Activated CD8-positive, alpha-beta memory T cell treated with anti-CD3 and anti-CD28 coated beads for 1 hour (primary cell): ENCODE measurements at places on chromosomes 4 and X.

DNA sequence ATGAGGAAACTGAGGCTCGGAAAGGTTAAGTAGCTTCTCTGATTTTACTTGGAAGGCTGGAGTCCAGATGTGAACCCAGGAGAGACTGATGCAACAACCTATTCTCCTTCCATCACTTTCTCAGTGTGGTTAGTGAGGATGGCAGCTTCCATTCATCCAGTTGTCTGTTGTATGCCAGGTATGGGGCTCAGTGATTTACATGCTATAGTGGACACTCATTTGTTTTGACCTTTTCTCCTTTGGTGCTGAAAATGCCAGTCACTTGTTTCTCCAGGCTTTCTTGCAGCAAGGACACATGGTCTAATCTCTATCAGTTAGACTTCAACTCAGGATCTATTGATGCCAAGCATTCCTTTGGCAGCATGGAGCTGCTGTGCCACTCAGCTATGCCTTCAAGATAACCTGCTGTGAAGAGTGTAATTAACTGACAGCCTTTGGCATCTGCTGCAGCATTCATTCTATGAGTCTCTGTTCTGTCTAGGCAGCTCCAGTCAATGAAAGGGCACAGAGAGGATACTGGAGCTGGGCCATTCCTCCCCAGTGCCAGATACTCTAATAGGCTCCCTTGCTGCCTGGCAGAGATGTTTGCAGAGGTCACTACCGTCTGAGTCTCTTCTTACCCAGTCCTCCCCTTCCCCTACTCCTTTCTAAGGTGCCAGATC is 11.0 kb upstream of the CWH43 start:
- no peak for DNase-seq

DNA sequence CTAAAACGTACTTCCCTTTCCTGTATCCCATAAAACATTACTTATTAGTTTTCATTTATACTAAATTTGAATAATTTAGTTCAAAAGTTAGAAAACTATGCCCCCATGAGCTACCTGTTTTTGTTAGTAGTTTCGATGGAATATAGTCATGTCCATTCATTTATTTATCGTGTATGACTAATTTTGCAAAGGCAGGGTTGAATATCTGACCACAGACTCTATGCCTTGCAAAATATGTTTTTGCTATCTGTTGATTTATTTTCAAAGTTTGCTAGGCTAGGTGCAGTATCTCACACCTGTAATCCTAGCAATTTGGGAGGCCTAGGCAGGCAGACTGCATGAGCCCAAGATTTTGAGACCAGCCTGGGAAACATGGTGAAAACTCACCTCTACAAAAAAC is 78.4 kb downstream of the PDS5A start:
- no peak for DNase-seq

- no peak for DNase-seq
These were observed 442.4 kb upstream of the BOD1L1 start for GRCh38 chr4:14069886-14070285.

DNA sequence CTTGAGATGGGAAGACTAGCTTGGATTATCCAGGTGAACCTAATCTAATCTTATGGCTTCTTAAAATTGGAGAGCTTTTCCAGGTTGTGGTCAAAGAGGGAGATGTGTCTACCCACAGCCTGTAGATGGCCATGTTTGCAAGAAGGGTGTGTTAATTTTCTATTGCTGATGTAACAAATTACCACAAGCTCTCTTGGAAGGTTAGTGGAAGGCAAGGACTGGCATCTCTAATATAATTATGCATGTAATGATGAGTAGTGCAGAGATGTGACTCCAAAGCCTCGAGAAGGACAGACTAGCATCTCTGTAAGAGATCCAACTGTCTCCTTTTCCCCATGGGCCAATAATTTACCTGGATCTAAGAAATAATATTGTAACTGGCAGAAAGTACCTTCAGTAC is 3.2 kb upstream of the ADH1B start:
- no peak for DNase-seq

GRCh38 chr4:168394556-168394955 is 76.0 kb upstream of the DDX60 start:
- DNase-seq, result no peak

DNA sequence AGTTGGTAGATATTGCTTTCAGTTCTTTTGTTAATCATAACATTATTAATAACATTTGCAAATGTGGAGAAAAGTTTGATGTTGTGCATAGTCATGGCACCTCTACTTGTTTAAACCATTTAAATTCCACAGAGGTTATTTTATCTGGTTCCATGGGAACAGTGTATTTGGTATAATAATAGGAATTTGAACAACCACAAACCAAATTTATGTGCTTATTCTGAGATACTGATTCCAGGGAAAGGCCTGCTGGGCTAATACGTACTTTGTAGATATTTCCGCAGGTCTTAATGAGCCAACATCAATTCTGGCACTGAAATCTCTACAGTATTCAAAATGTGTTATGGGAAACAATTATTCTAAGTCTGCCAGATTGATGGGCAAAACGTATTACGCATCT is 319.0 kb downstream of the DKK2 start:
- DNase-seq, result no peak

DNA sequence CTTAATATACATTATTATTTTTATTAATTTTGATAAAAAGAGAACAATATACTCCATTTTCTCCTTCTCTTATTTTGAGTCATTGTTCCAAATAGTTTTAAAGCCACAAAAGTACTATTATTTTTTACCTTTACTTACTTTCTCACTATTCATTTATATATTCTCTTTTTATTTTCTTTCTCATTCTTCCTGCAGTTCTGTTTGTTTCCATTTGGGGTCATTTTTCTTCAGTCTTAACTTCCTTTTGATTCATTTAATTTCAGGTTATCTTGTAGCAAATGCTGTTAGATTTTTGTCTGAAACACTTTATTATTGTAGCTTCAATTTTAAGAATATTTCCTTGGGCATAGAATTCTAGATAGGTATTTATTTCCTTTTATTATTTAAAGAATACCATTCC is 438.6 kb upstream of the EPHA5 start:
- no peak for DNase-seq

DNA sequence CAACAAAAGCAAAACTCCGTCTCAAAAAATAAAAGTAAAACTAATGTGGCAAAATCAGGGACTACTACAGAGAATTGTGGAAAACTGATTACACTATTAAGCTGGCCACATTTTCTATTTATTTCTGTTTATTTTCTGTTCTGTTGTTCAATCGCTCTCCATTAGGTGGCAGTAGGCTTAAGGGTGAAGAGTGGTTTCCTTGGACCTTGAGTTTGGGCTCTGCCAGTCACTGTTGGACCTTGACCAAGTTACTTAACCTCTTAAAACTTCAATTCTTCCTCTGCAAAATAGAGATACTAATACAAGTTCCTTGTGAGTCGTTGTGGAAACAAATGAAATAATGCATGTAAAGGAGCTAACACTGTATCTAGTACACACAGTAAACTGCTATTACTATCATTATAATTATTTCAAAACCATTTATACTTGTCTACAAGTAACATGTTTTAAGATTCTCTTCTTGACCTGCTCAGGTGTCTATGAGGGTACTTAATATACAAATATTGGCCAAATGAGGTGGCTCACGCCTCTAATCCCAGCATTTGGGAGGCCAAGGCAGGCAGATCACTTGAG is 15.2 kb downstream of the HSD17B11 start:
- no peak for DNase-seq

DNA sequence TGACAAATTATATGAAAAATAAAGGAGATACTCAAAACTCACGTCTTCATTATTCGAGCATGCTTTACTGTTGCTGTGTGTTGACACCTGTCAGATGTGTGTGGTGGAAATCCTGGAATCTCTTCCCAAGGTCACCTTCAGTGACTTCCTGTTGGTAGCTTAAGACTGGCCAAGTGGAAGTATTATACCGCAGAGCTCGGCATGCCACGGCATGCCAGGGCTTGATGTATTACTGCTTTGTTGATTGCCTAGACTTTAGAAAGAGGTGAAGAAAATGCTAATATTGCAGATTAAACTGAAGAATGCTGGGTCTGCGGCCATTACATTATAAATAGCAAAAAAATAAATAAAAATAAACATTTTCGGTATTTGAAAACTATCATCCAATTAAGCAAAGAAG is 4.6 kb downstream of the TREX2 start:
- DNase-seq, result no peak

GRCh38 chrX:53713987-53714579 is 27.6 kb upstream of the HUWE1 start:
- no peak for DNase-seq

DNA sequence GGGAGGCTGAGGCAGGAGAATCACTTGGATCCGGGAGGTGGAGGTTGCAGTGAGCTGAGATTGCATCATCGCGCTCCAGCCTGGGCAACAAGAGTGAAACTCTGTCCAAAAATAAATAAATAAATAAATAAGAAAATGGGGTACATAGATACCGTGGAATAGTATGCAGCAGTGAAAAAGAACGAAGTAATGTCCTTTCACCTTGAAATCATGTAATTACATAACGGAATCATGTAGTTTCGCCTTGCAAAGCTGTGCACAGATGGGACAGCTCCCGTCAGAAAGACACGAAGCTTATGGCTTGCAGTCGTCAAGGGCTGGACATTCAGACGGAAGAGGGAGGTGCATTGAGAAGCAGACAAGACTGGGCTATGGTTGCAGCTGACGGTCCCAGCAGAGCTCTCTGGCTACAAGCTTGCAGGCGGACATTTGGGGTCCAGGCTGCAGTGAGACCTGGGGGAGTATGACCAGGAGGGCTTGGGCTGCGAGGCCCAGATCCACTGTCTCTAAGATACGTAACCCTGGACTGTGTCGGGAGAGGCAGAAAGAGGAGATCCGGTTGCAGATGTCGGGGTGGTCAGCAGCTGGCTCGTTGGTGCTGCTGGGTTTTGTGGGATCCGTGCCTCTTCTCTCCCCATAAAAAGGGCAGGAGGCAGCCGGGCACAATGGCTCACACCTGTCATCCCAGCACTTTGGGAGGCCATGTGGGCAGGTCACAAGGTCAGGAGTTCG is 6.2 kb upstream of the P2RY8 start:
- DNase-seq, result no peak

- no peak for DNase-seq
These were observed 89.5 kb upstream of the CITED1 start for GRCh38 chrX:72395237-72395636.

- DNase-seq, result no peak
These were observed 1382.9 kb downstream of the FAM133A start for GRCh38 chrX:95056901-95057300.

- no peak for DNase-seq
These were observed 4.8 kb downstream of the ADD1 start for GRCh38 chr4:2848449-2848848.

DNA sequence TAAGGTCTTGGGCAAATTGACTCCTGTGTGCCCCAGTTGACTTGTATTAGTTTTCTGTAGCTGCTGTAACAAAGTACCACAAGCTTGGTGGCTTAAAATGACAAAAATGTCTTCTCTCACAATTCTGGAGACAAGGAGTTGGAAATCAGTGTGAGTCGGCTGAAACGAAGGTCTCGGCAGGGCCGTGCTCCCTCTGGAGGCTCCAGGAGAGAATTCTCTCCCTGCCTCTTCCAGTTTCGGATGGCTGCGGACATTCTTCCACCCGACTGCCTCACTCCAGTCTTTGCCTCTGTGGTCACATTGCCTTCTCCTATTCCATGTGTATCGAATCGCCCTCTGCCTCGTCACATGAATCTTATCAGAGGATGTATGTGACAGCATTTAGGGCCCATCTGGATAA is 66.0 kb upstream of the PHOX2B start:
- no peak for DNase-seq

DNA sequence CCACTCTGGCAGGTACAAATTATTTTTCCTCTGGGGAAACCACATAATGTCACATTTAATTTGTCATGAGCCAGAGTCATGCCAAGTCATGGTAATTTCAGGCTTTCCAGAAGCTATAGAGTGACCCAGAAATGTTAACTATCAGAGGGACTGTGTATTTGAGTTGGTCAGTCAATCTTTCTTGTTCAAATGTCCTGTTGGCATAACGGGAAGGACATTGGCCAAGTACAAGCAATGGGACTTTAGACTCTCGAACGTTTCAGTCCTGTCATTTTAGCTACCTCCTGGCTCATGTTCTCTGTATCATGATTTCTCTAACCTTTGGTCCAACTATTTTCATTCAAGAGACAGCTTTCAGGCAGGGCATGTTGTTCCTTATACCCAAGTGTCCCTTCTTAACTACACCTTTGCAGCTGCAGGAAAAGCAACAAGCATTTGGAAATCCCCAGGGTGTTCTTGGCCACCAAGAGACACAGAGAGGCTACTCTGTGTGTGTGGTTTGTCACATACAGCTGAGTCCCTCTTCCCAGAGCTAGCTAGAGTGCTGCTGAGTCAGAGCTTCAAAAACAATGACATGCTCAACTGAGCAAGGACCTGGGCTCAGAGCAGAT is 142.6 kb downstream of the EGF start:
- DNase-seq, result no peak

DNA sequence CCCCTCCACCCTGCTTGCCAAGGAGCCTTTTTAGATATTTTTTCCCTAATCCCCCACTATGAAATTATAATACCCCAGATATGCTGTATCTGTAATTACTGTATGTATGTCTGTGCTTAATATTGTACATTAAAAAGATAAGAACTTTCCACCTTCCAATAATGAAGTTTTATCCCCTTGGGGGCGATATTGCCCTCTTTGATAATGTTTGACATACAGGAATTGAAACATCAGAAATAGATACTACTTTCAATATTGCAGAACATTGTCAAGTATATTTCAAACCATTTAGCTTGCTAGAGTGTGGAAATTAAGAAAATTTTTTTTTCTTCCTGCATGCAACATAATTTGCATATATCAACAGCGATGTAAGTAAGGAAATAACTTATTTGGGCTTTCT is 58.9 kb downstream of the NAF1 start:
- no peak for DNase-seq

GRCh38 chr4:6773106-6773505 is 9.4 kb upstream of the KIAA0232 start:
- DNase-seq, result no peak

DNA sequence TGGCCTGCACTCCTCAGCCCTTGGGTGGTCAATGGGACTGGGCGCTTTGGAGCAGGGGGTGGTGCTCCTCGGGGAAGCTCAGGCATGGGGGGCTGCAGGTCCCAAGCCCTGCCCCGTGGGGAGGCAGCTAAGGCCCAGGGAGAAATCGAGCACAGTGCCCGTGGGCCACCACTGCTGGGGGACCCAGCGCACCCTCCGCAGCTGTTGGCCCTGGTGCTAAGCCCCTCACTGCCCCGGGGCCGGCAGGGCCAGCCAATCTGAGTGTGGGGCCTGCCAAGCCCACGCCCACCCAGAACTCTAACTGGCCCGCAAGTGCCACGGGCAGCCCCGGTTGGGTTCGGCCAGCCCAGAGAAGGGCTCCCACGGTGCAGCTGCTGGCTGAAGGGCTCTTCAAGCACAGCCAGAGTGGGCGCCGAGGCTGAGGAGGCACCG is 30.9 kb upstream of the IL15 start:
- DNase-seq, result no peak

GRCh38 chrX:118497180-118497818 is 1.7 kb downstream of the DOCK11 start:
- no peak for DNase-seq

DNA sequence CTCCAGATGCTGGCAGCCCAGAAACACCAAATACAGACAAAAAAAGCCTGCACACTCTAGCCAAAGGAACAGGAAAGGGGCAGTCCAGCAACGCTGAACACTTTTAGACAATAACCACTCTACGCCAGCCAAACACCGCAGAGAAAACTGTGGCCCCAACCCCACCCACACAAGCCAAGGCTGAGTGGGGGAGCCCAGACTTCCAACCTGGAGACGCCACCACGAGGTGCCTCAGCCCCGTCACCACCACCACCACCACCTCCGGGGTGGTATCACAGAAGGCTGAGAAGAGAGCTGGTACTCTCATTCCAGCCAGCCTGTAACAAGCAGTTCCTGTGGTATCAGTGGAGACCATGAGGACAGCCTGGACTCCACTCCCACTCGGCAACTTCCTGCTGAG is 22.8 kb downstream of the MEPE start:
- no peak for DNase-seq
